ENCODE measurements at places on chromosomes 3 and 15.
A peak's percentile ranks its signal among the peaks of the same experiment; 100 is the strongest.

- no peak for DNase-seq
Observed at GRCh38 chr15:83889995-83890394, 236.1 kb downstream of the ADAMTSL3 start.

GRCh38 chr3:122055215-122055614, at the start of gene CD86:
Gene CD86 (plus strand): TSS chr3:122055362. CDS start chr3:122055490, 128 bp downstream.
- no peak for DNase-seq

- peak; percentile 12 for DNase-seq
Observed at GRCh38 chr15:87939848-87940457, 316.6 kb downstream of the NTRK3 start.

DNA sequence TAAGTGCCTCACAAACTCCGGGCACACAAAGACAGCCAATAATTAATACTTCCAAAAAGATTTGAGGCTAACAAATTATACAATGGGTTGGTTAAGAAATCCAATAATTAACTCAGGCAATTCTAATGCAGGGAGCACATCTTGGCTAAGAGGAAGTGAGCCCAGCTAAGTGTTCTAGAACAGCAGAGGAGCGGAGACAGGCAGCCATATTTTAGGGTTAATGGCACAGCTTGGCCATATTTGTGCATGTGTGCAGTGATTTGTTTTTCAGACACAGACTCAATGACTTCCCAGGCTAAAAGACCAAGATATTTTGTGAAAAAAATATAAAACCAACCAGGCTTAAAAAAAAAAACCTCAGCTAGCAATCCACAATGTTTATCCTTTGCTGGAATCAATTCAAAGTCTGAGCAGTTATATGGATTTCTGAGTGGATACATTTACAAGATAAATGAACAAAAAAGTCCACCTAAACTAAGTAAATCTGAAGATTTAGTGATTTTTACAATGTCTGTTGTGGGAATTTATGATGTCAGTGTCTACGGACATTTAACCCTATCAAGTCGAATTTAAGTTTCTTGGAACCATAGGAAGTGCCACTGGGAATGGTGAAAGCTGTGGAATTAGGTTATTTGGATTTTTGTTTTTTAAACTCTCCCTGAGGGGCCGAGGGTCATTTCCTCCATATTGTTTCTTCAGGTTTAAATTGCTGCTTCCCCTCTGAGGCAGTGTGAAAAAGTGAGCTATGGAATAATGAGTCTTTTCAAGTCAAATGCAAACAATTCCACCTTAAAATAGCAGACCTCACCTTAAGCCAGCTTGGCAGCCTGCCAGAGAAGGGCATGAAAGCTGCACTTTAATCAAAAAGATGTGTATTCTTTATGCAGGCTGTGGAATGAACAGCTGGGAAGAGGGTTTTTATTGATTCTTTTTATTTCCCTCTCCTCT, 413.7 kb upstream of the TBL1XR1 start:
- peak; percentile 44 for DNase-seq

- DNase-seq: peak; percentile 92
Observed at GRCh38 chr3:157248590-157249422, 88.9 kb upstream of the CCNL1 start.

GRCh38 chr15:83732770-83733169, 78.8 kb downstream of the ADAMTSL3 start:
- DNase-seq: no peak

DNA sequence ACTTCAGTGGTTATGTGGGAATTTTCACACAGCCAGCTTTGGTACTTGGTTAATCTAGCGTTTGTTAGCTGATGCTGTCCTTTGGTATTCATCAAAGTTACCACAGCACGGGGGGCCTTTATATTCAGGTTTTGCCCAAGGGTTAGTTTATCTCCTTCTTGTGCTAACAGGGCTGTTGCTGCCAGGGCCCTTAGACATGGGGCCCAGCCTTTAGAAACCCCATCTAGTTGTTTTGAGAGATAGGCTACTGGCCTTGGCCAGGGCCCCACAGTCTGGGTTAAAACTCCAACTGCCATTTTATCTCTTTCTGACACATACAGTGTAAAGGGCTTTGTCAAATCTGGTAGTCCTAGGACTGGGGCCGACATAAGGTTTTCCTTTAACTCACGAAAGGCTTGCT, 7.5 kb upstream of the DNAAF4 start:
- no peak for DNase-seq

DNA sequence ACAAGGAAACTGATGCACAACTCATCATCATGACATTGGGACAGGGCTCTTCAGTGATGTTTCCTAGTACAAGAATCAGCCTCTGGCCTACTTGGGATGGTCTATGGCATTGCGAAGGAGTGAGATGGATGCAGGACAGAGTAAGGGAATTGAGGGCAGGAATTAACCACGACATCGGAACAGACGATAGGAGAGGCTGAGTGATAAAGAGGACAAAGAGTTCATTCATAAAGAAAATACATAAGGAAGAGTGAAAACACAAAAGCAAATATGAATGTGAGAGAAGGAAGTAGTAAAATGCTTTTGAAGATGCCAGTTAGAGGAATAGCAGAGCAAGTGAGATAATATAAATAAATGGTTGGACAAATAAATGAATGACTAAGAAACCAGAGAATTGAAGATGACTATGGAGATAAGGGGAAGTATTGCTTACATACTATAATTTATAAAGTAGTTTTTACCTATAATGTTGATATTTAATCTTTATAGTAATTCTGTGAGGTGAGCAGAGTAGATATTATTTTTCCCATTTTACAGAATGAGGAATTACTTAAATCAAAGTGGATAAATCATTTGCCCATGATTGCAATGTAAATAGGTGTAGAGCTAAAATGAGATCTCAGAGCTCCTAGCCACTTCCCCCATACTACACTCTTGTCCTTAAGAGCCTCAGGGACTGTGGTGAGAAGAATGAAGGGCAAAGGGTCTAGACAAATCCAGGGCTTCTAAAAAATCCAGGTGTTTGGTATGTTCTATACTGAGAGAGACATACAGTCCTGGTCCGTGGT, 203.3 kb downstream of the DTWD1 start:
- DNase-seq: no peak

GRCh38 chr3:19881036-19881435, 53.0 kb downstream of the EFHB start:
- no peak for DNase-seq
